ENCODE measurements at places on chromosomes 4 and X.

GRCh38 chr4:170990989-170991589 lies 822.1 kb upstream of the GALNTL6 start:
- DNase-seq = peak; percentile 77

DNA sequence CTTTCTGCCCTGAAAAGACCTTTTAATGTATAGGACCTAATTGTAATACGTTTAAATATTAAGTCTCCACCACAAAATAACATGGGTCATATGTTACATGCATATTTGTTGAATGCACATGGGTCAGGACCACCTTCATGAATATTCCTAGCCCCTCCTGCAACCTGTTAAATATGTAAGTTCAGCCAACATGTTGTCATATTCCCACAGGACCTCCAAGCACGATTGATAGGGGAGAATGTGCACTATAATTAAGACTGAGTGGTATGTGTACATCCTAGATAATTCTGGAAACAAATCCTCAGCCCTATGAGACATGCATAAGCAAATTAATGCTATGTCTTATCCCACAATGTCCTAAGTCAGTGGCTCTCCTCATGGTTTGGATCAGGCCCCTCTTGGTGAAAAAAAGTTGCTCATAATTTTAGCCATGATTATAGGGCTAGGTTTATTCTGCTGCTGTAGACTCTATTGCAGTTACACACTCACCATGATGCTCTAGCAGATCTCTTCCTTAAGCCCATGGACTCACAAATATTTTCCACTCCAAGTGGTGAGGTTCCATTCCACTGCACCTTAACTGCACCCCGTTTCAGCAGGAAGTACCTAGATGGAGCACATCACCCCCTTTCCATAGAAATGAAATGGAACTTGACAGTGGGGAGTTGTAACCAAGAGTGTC lies 10.2 kb downstream of the TIGD2 start:
- DNase-seq = no peak

GRCh38 chr4:182141061-182141460 lies 102.1 kb upstream of the TENM3 start:
- DNase-seq = no peak

- no peak for DNase-seq
Measured at GRCh38 chr4:138410266-138410665, 168.1 kb upstream of the SLC7A11 start.

DNA sequence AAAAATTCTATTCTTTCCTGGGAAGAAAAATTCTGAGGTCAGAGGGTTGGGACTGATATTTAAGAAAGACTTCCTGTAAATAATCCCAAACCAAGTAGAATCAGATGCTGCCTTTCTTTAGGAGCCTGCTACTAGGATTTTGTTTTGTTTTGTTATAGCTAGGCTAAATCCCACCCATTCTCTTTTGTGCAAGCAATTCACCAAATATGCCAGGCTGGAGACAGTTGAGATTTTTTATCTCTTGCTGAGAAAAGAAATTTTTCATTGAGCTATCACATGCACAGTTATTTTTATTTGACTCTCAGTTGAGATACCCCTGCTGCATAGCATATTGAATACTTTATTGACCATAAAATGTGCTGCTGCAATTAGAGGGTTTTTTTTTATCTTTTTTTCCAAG lies 196.0 kb downstream of the KCNIP4 start:
- no peak for DNase-seq

DNA sequence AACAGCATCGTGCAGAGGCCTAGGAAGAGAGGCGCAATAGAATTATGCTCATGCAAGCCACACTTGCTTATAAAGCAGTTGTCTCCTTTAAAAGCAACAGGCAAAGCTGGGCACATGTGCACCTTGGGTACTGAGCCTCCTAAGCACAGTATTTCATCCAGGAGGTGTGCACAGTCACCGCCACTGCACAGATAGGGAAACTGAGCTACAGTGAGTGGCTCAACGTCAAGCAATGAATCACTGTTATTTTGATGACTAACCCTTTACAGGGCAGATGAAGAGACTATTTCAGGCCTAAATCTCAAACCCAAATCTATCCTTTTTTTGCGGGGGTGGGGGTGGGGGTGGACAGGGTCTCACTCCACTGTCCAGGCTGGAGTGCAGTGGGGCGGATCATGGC lies 42.3 kb downstream of the BCOR start:
- no peak for DNase-seq

GRCh38 chr4:139266208-139266582 lies 13.8 kb downstream of the MGARP start:
- no peak for DNase-seq

DNA sequence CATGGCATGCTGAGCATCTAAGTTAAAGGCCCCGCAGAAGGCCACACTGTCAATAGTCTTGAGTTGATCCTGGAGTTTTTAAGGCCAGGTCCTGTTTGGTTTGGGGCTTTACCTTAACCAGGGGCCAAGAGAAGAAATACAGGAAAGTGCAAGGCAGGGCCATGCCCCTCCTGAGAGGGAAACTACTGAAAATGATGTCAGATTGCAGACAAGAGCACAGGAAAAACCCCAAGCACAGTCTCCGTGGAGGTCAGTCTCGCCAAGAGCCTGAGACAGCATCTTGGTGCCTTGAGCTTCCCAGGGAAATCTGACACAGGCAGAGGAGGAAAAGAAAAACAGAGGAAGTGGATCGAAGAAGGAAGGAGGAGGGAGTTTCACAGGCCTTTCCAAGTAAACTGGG lies 32.2 kb upstream of the GATB start:
- DNase-seq = no peak

- DNase-seq = no peak
Measured at GRCh38 chrX:130321550-130321949, 18.2 kb upstream of the SLC25A14 start.

GRCh38 chrX:9609499-9609898 lies 144.6 kb downstream of the TBL1X start:
- no peak for DNase-seq

DNA sequence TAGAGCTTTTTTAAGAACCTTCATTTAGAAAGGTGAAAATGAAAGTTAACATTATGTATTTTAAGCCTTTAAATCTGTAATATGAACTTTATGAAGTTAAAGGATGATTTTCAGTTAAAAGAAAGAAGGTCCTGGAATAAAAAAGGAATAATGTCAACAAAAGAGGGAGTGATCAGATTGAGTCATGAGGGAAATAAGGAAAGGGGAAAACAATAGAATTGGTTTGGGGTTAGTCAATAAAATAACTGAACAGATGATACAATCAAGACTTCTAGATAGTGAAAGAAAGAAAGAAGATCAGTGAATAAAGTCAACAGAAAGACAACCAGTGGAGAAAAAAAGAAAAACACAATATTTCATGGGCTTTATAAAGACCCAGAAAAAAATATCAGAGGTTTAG lies 291.6 kb upstream of the ARSJ start:
- no peak for DNase-seq

DNA sequence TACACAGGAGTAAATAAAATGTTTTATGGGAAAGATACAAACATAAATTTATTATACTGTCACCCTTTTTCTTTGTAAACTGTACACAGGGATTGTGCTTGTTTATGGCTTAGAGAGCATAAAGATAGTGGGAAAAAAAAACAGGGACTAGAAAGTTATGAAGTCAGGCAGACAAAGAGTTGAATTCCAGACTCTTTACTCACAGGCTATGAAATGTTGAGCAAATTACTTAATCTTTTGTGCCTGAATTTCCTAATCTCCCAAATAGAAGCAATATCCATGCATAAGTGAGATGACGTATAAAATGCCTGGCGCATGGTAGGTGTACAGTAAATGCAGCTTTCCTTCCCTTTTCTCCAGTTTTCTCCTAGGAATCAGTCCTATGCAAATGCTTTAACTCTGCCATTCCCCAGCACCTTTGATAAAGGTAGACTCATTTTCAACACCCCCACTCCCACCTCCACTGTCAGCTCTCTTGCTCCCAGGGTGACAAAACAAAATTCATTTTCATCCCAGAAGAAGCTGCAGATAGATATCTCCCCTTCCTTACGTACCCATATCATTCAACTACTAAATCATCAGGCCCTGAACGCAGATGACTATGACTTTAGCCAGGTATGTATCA lies 44.5 kb upstream of the BTC start:
- no peak for DNase-seq

GRCh38 chr4:90445380-90445779 lies 318.2 kb downstream of the CCSER1 start:
- DNase-seq = no peak

DNA sequence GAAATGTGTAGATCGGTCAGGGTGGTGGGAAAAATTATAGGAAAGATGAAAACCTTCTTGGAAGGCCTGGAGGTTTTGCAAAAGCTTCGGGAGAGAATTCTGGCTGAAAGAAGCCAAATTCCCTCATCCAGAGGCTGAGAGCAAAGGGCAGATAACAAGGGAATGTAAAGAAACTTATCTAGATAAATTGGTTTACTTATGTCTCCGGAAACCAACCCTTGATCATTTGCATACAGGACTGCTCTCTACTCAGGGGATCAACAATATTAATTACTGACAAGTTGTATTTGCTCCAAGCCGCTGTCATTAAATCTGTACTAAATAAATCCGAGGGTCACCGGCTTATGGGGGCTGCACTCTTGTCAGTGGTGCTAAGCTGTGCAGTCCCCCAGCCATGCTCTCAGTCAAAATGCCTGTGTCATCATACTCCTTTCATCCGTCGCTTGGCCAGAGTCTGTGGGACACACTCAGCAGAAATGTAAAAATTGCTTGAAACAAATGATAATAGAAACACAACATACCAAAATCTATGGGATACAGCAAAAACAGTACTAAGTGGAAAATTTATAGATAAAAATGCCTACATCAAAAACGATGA lies 715.7 kb downstream of the KCTD8 start:
- DNase-seq = no peak

- peak; percentile 73 for DNase-seq
Measured at GRCh38 chr4:16001484-16001858, 38.5 kb upstream of the FGFBP2 start.

DNA sequence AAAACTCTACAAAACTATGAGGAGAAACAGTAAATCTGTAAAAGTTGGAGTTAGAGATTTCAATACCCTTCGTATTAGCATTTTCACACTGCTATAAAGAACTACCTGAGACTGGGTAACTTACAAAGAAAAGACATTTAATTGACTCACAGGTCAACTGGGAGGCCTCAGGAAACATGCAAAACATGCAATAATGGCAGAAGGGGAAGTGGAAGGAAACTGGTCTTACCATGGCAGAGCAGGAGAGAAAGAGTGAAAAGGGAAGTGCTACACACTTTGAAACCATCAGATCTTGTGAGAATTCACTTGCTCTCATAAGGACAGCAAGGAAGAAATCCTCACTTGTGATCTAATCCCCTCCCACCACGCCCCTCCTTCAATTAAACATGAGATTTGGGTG lies 949.9 kb downstream of the TECRL start:
- DNase-seq = peak; percentile 51

GRCh38 chrX:6959006-6959405 lies 188.5 kb upstream of the STS start:
- DNase-seq = no peak

DNA sequence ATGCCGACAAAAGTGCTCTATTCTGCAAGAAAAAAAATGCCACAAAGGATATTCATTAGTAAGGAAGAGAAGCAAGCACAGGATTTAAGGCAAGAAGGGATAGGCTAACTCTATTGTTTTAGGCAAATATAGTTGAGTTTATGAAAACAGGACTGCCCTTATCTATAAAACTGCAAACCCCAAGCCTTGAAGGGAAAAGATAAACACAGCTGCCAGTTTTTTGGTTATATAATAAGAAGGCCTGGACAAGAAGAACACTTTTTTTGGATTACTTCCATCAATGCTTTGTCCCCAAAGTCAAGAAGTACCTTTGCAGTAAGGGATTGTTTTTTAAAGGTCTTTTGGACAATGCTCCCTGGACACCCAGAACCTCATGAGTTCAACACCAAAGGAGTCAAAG lies 45.4 kb upstream of the WWC2 start:
- no peak for DNase-seq

DNA sequence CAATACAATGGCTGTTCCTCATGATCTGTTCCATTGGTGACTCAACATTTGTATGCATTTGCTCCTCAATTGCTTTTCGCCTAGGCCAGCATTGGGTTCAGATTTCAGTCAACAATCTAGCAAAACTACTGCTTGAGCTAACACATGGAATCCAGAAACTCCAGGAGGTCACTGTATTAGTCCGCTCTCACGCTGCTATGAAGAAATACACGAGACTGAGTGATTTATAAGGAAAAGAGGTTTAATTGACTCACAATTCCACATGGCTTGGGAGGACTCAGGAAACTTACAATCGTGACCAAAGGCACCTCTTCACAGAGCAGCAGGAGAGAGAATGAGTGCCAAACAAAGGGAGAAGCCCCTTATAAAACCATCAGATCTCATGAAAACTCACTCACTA lies 67.1 kb downstream of the RXFP1 start:
- DNase-seq = no peak

DNA sequence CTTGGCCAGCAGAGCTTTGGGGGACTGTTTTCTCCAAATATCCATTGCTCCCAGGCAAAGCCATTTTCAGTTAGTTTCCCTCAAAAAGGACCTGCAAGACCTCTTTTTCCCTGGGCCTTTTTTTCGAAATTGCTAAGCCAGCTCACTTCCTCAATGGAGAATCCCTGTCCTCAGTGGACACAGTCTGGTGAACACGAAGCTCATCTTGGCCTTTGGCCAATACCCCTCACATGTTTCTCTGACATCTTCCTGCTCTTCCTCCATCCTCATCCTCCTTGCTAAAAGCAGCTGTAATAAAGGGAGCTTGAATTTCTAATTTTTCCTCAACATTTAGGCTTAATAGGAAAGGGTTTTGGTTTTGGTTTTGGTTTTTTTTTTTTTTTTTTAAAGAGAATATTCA lies 17.6 kb upstream of the PRPS1 start:
- peak; percentile 32 for DNase-seq

GRCh38 chr4:79273915-79274314 lies 51.9 kb downstream of the NAA11 start:
- no peak for DNase-seq

DNA sequence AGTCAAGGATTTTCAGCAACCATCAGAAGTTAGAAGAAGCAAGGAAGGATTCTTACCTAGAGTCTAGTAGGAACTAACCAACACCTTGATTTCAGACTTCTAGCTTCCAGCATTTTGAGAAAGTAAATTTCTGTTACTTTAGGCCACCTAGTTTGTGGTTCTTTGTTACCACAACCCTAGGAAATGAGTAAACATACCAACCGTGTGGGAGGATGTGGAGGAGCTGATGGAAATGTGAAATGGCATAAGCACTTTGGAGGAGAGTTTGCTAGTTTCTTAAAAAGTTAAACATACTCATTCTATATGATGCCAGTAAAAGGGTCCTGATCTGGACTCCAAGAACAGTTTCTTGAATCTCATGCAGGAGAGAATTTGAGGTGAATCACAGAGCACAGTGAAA lies 679.4 kb downstream of the PDHA2 start:
- DNase-seq = no peak

DNA sequence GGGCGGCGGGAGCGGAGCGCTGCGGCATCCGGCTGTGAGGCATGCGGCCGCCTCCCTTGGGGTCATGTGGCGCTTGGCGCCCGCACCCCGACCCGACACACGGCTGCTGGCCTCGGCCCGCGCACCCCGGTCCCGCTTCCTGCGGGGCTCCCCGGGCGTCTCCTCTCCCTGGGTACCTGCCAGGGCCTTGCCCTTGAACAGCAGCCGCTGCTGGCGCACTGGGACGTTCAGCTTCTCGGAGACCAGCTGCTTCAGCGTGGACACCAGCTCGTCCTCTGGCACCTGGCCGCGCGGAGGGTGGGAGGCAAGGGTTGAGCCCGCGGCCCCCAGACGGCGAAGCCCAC lies 391 bp downstream of the UBL4A start:
- peak; percentile 37 for DNase-seq

Data from KBM-7 (cell line).